T1000 (cell line): ENCODE measurements at places on chromosomes 11 and 22.

DNA sequence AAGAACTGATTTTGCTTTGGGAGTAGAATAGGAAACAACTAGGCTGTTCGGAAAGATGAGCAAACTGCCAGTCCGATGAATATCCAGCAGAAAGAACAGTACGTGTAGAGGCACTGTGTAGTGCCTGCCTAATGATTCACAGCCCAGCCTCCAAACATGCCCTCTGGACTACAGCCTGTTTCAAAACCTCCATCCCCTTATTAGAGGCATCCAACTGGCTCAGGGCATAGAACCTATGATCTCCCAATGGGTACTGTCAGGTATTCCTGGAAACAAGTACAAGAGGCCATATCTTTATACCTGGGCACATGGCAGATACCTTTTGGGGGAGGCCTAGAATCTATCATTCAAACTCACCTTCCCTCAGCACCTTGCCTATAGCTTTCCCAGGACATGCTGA, 4.9 kb downstream of the RRP8 start:
- no peak for DNase-seq

DNA sequence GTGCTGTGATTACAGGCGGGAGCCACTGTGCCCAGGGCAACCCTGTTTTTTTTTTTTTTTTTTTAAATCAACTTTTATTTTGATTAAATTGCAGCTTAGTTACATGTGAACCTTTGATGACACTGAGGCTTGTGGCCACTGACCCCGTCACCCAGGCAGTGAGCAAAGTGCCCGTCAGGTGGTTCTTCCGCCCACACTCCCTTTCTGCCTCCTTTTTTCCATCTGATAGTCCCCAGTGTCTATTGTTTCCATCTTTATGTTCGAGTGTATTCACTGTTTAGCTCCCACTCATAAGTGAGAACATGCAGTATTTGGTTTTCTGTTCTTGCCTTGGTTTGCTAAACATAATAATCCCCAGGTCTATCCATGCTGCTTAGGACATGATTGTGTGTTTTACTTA, 110.9 kb upstream of the GRK3 start:
- no peak for DNase-seq

GRCh38 chr11:59957094-59957493, 6.7 kb upstream of the OOSP4A start:
- DNase-seq = no peak

- no peak for DNase-seq
Measured at GRCh38 chr11:119789766-119790407, 60.9 kb upstream of the NECTIN1 start.

DNA sequence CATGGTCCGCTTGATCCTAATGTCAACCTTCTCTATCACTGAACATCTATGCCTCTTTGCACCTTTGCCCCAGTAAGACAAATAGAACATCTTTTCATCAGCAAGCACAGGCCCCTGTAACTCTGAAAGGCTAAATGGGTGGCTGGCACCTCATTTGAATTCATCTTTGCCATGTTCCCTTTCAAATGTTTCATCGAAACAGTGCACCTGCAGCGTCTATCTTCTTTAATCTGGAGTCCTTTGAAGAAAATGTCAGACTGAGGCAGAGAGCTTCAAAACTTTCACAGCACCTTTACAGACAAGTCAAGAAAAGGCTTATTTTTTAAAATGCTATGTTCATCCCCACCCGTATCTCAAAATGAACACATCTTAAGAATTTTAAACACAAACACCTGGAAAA, 3.4 kb downstream of the MPPED2 start:
- DNase-seq = no peak

GRCh38 chr11:64207256-64208085, 950 bp downstream of the FERMT3 start:
- DNase-seq = peak; percentile 65

GRCh38 chr22:31911565-31912406, 32.5 kb upstream of the YWHAH start:
- DNase-seq = no peak

GRCh38 chr11:19342036-19342435, 101.3 kb upstream of the E2F8 start:
- DNase-seq = no peak

- DNase-seq = no peak
Measured at GRCh38 chr11:3121931-3122774, 43.0 kb downstream of the OSBPL5 start.

GRCh38 chr11:31022080-31022479, 347.5 kb downstream of the DCDC1 start:
- no peak for DNase-seq

GRCh38 chr11:69669486-69669885, 5.7 kb downstream of the LTO1 start:
- DNase-seq = no peak

DNA sequence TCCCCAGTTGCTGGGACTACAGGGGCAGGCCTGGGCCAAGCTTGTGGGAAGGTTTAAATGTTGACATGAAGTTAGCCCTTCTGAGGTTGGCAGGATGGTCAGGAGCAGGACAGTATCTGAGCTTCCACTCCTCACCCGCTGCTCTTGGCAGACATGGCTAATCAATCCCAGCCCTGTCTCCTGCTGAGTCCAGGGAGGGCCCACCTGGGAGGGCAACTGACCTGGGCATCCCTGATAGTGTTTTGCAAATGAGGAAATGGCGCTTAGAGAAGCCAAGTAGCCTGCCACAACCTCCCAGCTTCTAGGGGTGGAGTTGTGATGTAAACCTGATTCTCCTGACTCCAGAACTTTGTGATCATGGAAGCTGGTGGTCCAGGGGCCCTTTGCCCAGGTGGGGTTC, 16.7 kb downstream of the FLRT1 start:
- no peak for DNase-seq

DNA sequence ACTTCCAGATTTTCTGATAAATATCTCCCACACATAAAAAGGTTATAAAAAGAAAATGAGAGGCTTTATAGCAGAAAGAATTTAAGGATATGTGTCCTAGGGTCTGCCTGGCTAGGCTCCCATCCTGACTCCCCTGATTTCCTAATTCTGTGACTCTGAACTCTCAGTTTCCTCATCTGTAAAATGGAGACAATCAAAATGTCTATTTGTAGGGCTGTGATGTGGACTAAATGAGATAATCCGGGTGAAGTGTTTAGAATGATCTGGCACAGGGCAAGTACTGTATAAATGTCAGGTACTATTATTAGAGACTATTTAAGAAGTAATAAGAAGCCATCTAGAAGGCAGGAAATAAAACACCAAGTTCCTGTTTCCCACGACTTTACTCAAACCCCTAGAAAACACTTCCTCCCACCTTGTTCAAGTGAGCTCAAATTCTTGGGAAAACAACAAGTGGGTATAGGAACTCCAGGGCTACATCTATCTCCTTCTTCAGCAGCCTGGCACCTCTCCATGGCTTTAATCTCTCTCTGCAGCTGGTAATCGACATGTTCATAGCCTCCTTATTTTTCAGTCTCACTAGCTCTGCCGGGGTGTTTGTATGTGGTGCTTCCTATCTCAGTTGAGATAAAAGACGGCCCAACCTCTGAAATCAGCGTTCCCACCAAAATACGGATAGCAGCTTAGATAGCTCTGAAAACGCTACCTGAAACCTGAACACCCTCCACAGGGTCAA, 6.7 kb downstream of the ASCC2 start:
- DNase-seq = no peak

DNA sequence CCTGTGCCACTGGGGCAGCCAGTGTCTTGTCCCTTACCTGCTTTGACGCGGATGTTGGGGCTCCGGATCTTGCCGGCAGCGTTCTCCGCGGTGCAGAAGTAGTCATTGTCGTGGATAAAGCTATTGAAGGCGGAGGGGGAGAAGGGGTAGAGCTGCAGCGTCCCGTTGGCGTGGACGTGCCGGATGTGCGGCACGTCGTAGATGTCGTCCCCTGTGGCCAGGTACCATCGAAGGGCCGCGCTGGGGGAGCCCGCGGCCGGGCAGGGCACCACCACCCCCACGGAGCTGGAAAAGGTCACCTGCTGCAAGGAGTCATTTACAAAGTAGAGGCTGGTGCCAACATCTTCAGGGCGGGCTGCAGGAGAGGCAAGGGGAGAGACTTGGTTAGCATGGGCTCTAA, 16.6 kb downstream of the DSCAML1 start:
- DNase-seq = no peak

- DNase-seq = no peak
Measured at GRCh38 chr22:40401532-40401931, 31.1 kb downstream of the SGSM3 start.
